MM.1S (cell line): ENCODE measurements at places on chromosomes 5 and 9.
A peak's percentile ranks its signal among the peaks of the same experiment; 100 is the strongest.

- DNase-seq = no peak
Measured at GRCh38 chr5:994272-994607, 14.4 kb upstream of the NKD2 start.

GRCh38 chr9:131436865-131437271, 43.0 kb downstream of the PRRC2B start:
- no peak for DNase-seq

DNA sequence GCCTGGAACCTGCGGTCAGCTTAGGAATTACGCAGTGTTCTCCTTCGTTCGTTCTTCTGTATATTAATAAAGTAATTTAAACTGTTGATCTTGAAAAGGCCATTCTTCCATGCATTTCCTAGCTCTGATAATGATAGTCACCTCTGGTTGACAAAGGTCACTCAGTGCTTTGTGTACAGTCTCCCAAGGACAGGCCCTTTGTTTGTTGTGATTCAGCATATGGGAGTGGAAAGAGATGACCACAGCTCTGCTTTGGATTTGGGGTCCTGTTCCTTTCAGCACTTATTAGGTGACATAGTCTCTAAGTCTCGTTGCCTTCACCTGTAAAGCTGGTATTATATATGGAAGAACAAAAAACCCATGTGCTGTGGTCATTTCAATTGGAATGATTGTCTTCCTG, 39.6 kb downstream of the RAD23B start:
- no peak for DNase-seq

DNA sequence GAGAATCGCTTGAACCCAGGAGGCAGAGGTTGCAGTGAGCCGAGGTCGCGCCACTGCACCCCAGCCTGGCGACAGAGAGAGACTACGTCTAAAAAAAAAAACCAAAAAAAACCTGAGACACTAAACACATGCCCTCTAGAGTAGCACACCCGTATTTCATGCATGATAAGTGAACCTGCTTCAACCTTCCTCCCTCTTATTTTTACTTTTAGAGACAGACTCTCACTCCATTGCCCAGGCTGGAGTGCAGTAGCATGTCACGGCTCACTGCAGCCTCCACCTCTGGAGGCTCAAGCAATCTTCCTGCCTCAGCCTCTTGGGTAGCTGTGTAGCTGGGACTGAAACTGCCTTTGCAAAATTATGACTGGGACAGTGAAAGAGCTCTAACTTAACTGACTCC, 17.6 kb upstream of the NANS start:
- no peak for DNase-seq

DNA sequence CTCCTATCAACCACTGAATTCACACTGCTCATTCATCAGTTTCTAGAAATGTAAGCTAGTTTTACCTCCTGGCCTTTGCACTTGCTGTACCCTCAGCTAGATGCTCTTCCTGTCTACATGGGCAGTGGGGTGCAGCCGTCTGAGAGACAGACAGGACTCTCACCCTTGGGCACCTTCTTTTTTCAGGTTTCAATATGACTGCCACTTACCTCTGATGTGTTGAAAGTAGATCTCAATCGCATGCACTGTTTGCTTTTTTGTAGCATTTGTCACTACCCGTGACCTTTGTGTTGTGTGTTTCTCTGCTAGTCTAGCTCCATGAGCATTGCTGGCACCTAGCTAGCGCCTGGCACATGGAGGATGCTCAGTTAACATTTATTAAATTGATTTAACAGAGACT, 403.1 kb upstream of the TRPC7 start:
- no peak for DNase-seq

- no peak for DNase-seq
Measured at GRCh38 chr9:4879115-4879558, 86.4 kb downstream of the RCL1 start.

- DNase-seq = no peak
Measured at GRCh38 chr9:97907046-97907445, 15.3 kb downstream of the TRMO start.

GRCh38 chr5:159324102-159324755, 6.1 kb downstream of the IL12B start:
- no peak for DNase-seq

DNA sequence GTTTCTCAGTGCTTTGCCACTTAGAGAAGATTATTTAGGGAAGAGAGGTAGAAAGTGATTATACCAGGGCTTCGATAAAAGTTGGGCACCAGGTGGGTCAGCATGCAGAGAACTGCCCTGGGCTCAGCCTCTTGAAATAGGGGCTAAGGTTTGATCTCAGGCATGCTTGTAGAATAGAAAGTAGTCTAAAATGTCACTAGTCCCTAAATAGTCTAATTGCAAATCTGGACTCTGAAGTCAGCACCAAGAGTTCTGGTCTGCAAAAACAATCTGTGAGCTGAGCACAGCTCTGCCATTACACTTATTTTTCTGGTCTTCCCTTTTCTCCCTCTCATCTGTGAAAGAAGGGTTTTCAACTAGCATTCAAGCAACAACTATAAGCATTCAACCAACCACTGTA, 248.0 kb downstream of the SMARCA2 start:
- DNase-seq = no peak

DNA sequence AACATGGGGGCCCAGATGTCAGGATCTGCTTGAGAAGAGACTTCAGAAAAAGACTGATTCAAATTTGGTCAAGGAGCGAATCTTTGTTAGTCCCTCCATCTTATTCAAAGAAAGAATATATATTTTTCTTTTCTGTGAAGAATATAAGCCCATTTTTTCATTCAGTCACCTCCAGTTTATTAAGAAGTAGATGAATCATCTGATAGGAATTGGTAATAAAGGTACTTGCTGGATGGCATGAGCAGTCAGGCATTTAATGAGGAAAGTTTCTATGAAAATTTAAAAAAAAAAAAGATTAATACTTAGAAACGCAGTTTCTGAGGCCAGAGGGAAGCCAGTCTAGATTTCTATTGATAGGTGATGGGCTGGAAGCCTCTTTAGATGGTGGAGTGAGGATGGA, 373.1 kb upstream of the SMC2 start:
- DNase-seq = no peak

DNA sequence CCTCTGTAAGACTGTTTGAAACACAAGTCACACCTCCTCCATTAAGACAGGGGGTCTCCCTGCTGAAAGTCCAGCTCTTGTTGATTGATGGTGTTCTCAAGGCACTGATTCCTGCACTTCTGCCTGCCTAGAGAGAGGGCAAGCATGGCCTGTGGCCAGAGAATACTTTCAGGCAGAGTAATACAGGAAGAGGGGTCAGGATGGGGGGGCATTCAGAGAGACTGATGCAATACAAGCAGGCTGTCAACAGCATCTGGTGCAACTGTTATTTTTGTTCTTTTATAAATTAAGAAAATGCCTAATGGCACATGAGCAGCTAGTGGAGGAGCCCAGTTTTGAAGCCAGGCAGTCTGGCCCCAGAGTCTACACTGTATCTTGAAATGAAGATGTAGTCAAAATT, 302.2 kb downstream of the DIRAS2 start:
- DNase-seq = no peak

- DNase-seq = no peak
Measured at GRCh38 chr9:19913151-19913550, 124.3 kb upstream of the SLC24A2 start.

- no peak for DNase-seq
Measured at GRCh38 chr5:158529454-158529853, 570.3 kb downstream of the EBF1 start.

GRCh38 chr5:134249469-134250379, 23.9 kb upstream of the PPP2CA start:
- DNase-seq = no peak

- no peak for DNase-seq
Measured at GRCh38 chr5:168286386-168286785, 5.1 kb upstream of the WWC1 start.

- DNase-seq = no peak
Measured at GRCh38 chr5:31504529-31504928, 27.4 kb downstream of the DROSHA start.

- no peak for DNase-seq
Measured at GRCh38 chr9:125446561-125447094, 185.0 kb downstream of the GAPVD1 start.

- DNase-seq = peak; percentile 27
Measured at GRCh38 chr5:150487199-150488061, 20.5 kb upstream of the NDST1 start.

DNA sequence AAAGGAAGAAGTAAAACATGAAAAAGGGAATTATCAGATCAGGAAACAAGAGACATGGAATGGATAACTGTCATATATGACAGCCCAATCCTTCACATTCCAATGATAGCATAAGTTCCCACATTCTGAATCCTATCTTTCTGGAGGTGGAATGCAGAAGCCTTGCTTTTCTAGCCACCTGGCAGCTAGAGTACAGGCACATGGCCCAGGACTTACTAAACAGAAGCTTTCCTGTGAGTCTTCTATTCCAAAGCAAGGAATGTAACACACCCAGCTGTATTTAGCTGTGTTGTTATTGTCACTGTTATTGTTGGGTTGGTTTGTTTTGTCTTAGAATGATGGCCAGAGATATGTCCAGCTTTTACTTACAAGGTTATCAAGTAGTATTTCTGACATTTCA, 780.5 kb upstream of the ZNF608 start:
- DNase-seq = no peak

- no peak for DNase-seq
Measured at GRCh38 chr5:36575361-36575781, 31.0 kb upstream of the SLC1A3 start.

GRCh38 chr9:120980951-120981350, 54.4 kb upstream of the TRAF1 start:
- no peak for DNase-seq

DNA sequence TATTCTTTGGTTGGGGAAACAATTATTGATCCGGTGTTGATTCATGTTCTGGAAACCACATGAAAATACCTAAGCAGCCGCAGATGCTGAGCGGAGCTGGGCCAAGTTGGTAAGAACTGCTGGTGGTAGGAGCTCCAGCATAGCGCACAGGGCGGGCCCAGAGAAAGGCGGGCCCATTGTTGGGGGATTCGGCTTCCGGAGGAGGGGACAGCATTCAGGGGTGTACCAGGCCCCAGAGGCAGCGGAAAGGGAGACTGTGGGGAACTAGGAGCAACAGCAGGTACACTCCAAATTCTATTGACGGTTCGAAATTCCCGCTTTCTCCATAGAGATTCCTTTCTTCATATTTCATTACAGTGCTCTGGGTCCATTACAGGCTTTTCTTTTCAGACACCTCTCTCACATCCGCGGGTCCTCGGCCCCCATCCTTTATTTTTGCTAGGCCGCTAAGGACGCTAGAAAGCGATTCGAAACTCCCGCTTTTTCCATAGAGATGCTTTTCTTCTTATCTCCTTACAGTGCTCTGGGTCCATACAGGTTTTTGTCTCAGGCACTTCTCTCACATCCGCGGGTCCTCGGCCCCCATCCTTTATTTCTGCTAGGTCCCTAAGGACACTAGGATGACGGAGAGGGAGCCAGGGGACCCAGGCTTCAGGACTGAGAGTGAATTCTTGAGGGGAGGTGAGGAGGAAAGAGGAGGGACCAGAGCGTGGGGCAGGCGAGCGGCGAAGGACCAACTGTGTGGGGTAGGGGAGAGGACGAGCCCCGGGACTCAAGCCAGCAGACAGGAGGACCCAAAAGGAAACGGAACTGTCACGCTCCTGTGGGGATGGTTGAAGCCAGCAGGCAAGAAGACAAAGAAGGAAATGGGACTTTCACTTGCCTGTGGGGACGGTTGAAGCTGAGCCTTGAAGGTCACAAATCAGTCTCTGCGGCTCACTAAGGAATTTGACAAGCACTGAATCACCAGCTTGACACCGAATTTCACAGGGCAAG, at the start of gene CCDC152:
Gene CCDC152, plus strand, starts transcription at position 213 of the 996 bp plus-strand sequence. CDS start 2,304 bp downstream, outside the sequence.
- no peak for DNase-seq

GRCh38 chr9:130433168-130433946, 11.4 kb upstream of the ASS1 start:
- no peak for DNase-seq

GRCh38 chr5:10199692-10200091, 50.0 kb downstream of the ATPSCKMT start:
- DNase-seq = no peak

DNA sequence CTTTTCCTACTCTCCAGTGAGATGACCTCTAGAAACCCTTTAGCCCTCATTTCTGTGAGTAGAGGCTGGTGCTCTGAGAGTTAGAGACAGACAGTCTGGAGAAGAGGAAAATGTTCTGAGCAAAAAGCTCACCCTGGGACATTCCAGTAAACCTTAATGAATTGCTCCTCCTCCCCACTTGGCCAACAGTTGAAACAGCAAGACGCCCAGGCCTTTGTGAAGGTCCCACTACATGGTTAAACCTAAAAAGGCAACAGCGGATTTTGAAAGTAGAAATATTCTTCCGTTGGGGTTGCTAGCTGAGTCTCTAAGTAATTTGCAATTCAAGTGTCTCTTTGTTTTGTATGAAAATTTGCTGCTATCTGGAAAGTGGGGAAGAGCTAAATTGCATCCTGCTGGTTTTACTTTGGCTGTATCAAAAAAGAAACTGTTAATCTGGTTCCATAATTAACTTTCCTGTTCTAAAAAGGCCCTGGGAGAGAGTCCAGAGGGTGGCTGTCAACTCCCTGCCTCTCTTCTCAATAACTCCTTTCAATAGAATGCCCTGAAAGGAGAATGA, 63.8 kb downstream of the ATP10B start:
- DNase-seq = no peak

DNA sequence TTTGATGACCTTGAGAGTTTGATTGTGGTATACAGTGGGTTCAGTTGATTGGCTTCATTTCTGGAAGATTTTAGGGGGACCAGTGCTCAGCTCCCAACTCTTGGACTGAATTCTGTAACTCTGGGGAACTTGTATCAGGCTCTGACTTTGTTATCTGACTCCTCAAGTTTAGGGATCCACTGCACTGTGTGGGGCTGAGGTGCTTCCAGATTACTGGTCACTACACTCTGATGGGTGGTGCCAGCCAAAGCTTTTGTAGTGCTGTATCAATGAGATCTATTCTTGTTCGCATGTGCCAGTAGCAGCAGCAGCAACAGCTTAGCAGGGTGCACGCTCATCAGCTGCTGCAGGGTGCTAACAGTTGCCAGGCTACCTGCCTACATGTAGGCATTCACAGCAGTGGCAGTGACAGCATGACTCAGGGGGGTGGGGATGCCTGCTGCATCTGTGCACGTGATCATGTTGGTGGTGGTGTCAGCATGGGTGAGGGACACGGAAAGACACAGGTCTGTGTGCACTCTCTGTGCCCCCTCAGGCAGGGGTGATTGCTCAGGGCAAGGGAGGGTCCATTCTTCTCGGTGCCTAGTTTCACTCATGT, 438.8 kb upstream of the SEMA6A start:
- no peak for DNase-seq

- no peak for DNase-seq
Measured at GRCh38 chr9:83521411-83521810, 16.8 kb downstream of the FRMD3 start.

DNA sequence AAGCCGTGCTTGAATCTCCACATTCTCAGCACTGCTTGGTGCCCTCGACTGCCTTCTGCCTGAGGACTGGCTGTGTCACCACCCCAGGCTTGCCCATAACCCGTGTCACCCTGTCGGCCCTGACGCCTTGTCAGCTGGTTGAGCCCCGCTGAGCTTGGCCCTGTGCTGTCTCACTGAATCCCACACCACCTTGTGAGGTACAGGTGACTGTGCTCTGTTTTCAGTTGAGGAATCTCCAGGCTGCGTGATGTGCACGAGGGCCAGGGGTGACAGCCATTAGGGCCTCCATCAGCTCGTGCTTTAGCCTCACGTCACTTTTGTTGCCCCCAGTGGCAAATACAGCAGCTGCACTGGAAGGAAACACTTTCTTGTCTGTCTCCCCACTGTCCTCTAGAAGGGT, 90.7 kb downstream of the CACNA1B start:
- DNase-seq = no peak
